ENCODE measurements at places on chromosomes 13 and 19.

DNA sequence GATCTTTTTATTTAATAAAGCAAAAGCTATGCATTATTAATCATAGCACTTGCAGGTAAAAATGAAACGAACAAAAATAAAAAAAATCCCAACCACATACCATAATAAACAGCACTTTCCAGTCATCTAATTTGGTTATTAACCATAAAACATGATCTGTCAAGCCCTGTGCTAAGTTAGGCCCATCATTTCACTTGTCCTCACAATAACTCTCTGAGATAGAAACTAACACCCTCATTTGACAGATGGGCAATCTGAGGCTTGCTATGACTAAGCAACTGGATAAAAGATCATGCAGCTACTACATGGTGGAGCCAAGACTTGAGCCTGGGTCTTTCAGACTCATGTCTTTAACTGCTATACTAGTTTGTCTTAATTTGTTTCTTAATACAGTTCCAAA is 21.8 kb downstream of the PROSER1 start:
- no peak for DNase-seq

GRCh38 chr19:3550947-3551791 is 6.2 kb downstream of the MFSD12 start:
- DNase-seq: no peak

- peak; percentile 49 for DNase-seq
These were observed 261 bp downstream of the FARP1 start for GRCh38 chr13:98143157-98143553.

- no peak for DNase-seq
These were observed 105.6 kb upstream of the PEG3 start for GRCh38 chr19:56946159-56946558.

- DNase-seq: no peak
These were observed 15.7 kb downstream of the FAM124A start for GRCh38 chr13:51237887-51238286.

GRCh38 chr19:43720936-43721335 is 5.1 kb downstream of the IRGC start:
- DNase-seq: no peak

GRCh38 chr13:60501236-60501635 is 104.2 kb downstream of the TDRD3 start:
- DNase-seq: no peak

- DNase-seq: no peak
These were observed 34.6 kb upstream of the CD177 start for GRCh38 chr19:43318796-43319314.

DNA sequence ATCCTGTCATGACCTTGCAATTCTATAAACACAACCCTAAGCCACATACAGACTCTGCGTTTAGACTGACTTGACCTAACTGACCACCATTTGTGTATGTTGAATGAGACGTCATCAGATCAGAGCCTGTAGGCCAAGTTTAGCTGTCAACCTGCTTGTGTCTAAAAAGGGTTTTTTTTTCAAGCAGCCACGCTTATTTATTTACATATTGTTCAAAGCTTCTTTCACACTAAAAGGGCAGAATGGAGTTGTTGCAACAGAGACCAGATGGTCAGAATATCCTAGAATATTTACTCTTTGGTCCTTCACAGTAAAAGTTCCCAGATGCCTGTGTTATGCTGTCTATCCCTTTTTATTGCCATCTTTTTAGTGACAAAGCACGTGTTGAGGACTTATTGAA is 307.7 kb upstream of the SLC10A2 start:
- no peak for DNase-seq

DNA sequence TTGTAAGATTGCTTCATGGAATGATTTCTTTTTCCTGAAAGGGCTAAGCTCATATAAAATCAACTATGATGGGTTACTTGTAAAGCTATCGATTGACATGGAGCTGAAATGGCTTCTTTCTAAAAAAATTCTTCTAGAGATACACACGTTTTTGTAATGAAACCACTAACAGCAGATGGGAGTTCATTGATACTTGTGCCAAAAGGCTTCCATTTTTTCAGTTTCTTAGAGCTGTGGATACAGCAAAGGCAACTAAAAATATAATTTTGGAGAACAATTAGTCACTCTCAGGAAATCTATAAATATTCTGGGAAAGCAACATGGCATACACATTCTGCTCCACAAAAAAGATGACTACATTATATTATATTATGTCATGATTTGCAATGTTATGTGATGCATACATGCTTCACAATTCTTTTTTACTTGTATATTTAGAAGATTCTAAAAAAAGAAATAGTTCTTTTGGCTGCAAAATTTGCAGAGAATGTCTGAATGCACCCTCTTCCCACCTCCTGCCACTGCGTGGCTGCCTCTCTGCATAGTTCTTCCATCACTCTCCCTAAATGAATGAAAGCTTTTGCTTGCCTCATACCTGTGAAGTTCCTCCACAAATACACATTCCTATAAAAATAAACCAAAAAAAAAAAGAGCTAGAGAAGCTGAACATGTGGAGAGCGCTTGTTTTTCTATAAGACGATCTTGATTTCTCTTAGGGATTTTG is 802.5 kb downstream of the EFNB2 start:
- DNase-seq: no peak

- DNase-seq: no peak
These were observed 460.7 kb downstream of the GPC6 start for GRCh38 chr13:93687261-93687660.

- no peak for DNase-seq
These were observed 782 bp upstream of the CA11 start for GRCh38 chr19:48646722-48647216.

- no peak for DNase-seq
These were observed 10.3 kb downstream of the CBARP start for GRCh38 chr19:1227304-1228054.

DNA sequence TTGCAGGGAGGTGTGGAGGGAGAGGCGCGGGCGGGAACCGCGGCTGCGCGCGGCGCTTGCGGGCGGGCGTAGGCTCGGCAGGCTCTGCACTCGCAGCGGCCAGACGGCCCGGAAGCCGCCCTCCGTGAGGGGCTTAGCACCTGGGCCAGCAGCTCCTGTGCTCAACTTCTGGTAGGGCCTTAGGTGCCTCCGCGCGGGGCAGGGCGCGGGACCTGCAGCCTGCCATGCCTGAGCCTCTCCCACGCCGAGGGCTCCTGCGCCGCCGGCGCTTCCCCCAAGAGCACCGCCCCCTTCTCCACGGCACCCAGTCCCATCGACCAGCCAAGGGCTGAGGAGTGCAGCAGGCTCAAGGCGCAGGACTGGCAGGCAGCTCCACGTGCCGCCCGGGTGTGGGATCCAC is 940.8 kb upstream of the PCDH9 start:
- DNase-seq: no peak

DNA sequence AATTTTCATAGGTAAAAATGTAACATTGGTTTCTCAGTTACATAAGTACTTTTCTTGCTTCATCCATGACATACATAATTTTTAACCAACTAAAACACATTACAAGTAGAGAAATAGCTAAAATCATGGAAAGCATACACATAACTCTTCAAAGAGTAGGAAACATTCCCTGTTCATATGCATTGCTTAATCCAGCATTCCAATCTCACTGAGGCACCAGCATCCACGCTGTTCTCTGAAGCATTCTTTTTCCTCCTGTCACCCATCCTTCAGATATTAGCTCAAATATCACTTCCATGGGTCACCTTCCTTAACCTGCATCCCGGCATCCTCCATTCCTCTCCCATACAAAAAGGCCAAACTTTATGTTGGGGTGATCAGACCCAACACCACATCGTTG is 79.1 kb downstream of the ZNF254 start:
- no peak for DNase-seq
